ENCODE measurements at places on chromosomes 6 and 20. TPM values are rescaled to one million over a fixed set of nuclear protein-coding genes. Genes with fewer than 3 reads are reported as not detected.

The LST1 gene
- total RNA-seq: 0.17 TPM

The PDYN gene
- total RNA-seq: not detected

The FAM209B gene
- 0.33 TPM for total RNA-seq

The RPS6KA2 gene
- total RNA-seq: 0.30 TPM

The GSTA1 gene
- total RNA-seq: 0.07 TPM

The HLA-G gene
- not detected for total RNA-seq

The SLC24A3 gene
- total RNA-seq: 0.02 TPM

The BTNL2 gene
- not detected for total RNA-seq

The CARMIL1 gene
- total RNA-seq: 7.8 TPM

The GNAS-AS1 gene
- not detected for total RNA-seq

The GSTA3 gene
- total RNA-seq: not detected

The ENPP3 gene
- total RNA-seq: not detected

The WFDC5 gene
- not detected for total RNA-seq

The YTHDF1 gene
- 49.7 TPM for total RNA-seq

The TMEM170B gene
- 0.72 TPM for total RNA-seq
